ENCODE measurements at places on chromosomes 4 and X.

DNA sequence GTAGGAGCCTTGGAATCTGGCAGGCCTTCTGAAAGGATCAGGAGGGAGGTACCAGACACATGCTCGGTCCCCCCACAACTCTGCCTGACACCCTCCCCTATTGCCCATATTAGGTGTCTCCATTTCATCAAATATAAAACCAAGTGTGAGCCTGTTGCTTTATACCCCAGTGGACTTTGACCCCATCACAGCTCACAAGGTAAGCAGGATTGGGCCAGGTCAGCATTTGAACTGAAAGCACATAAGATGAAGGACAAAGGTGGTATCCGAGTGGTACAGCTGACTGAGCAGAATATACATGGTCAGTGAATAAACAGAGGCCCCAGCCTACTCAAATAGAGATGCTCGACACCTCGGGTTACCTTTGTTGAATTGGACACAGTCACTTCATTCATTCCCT, 20.0 kb downstream of the SLC25A43 start:
- no peak for DNase-seq

DNA sequence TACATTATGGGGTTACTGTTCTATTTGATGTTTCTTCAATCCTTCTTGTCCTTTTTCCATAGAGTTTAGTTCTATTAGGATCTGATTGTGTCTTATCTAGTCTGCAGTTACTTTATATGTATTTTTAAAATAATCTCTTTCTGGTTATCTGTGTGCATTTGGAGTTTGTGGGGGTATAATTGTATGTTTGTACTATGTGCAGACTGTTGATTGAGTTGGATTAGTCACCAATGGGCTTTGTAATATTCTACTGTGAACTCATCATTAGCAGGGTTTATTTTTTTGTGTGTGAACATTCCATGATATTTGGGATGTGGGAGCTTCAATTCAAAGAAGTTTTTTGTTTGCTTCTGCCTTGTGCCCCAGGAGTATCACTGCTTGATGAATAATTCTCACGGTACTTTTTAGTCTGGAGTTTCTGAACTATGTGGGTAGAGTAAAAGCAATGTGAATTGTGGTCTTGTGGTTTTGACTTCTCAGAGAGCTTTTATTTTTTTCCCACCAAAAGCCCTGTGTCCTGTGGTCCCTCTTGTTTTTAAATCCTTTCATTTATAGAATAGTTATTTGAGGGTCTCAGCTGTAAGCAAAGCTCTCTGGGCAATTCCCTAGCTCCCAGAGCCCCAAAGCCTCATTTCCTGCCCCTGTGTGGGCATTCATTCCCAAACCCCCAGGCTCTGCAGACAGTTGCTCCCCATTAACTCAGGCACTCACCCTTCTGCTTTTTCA, 127.8 kb downstream of the PHKA2 start:
- DNase-seq, result no peak

DNA sequence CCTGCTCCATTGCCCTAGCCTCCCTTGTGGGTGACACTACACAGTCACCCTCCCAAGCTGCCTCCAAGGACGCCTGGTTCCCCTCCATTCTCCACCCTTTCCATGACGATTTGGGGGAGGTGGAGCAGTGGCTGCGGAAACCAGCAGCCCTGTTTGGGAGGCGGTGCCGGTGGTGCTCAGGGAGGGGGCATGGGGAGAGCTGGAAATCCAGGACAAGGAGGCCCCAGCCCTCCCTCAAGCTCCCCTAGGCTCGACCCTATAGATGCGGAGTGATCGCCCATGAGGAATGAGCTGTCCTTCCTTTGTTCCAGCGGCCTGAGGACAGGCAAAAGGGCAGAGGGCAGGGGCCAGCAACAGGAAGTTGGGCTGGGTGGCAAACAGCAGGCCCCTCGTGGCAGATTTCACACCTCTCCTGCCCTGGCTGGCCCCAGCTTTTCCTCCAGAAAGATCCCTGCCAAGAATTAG, 3.6 kb upstream of the RENBP start:
- DNase-seq, result no peak

DNA sequence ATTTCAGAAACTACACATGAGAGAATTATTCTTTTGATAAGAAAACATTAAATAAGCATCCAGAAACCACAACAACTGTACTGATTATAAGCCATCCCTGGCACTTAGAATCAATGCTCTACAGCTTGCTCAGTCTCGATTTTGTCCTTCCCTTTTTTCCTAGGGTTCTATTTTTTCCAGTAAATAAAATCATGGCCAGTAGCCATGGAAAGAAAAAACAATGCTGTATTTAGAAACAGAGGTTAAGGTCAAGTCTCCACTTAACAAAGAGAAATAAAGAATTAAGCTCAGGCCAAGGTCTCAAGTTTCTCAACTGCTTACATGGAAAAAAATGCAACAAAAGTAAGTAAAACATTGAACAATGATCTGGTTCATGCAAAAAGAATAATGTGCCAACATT, 38.7 kb upstream of the GRID2 start:
- DNase-seq, result no peak

- no peak for DNase-seq
Measured at GRCh38 chr4:145786261-145786660, 106.3 kb downstream of the C4orf51 start.

DNA sequence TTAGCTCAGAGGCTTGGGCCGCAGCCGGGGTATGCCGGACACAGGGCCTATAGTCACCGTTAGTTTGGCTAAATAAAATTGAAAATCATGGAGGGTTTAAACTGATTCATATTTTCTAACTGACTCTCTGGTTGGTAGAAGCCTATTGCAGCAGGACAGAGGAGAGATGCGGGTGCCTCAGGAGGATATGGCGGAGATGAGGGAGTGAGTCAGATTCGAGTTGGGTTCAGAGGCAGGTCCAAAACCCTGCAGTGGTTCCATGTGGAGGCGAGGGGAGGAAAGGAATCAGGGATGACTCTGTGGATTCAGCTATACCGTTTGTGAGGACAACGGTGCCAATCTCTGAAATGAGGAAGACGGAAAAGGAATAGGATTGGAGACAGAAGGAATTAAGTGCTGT, 176.6 kb downstream of the PALLD start:
- DNase-seq, result peak; percentile 88

GRCh38 chr4:95957054-95957453, 117.2 kb downstream of the PDHA2 start:
- no peak for DNase-seq

DNA sequence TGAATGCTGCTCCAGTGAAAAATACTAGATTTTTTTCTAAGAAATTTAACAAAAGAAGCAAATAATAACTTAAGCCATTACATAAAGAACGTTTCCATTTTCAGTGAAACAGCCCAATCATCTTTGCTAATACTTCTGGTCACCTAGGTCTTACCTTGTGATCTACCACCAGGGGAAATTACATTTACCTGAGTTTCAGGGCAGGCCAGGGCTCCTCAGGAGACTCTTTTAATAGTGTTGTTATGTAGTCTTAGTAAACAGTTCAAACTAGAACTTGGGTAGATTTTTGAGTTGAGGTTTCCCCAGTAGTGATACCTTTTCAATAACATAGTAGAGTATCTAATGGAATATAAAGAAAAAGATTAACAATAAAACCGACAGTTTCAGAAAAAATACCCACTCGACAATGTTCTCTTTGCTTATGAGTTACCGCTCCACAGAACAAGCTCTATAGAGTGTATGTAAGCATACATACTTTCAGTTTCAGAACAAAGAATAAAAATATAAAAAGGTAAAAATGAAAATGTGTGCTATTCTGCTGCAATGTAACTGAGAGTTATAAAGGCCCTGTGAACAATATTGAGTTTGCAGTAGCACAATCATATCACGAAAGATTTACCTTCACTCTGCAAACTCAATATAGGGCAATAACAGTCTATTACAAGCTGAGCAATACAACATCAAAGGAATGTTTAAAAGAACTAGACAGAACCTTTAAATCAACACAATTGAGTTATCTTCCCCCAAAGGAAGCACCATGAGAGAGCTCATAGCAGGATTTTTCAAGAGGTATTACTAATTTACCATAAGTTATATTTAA, 165.8 kb downstream of the ATOH1 start:
- no peak for DNase-seq

DNA sequence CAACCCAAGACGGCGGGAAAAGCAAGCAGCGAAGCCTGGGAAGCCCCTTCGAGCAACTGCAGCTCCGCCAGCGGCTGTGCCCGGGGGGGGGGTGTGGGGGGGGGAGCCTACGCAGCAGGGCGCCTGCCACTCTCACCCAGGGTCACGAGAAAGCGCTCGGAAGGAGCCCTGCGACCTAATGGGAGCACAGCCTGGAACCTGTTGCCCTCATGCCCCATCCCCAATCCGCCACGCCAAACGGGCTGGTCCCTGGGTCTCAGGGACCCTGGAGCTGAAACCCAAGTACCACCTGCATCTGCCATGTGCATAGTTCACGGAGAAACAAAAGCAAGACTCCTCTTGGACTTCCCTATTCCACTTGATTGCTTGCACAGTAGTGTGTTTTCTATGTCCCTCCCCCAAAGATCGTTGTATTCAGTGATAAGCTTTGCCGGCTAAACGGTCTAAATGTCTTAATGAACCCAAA, 359 bp upstream of the GAB3 start:
- DNase-seq, result no peak
